HuH-7.5 (cell line): ENCODE measurements at places on chromosomes 6 and 20.

DNA sequence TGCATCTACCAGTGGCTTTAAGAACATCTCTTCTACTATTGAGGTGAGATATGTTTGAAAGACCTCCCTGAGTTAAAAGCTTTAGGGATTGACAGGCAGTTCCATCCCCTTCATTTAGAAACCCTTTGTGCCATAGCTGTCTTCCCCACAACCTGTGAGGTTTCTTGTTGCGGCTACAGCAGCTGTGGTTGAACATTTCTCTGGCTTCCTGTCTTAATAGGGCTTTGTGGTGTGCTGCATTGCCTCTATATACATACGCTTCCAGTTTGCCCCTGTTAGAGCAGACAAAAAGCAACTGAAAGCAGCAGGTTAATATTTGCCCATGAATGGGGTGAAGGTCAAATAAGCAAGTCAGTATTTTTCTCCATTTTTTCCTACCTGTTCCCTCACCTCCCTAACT, 210.2 kb downstream of the TMEM200A start:
- no peak for DNase-seq

GRCh38 chr6:119986934-119987549, 637.5 kb upstream of the MAN1A1 start:
- DNase-seq, result no peak

GRCh38 chr20:13670160-13670559, 31.4 kb upstream of the TASP1 start:
- DNase-seq, result no peak

DNA sequence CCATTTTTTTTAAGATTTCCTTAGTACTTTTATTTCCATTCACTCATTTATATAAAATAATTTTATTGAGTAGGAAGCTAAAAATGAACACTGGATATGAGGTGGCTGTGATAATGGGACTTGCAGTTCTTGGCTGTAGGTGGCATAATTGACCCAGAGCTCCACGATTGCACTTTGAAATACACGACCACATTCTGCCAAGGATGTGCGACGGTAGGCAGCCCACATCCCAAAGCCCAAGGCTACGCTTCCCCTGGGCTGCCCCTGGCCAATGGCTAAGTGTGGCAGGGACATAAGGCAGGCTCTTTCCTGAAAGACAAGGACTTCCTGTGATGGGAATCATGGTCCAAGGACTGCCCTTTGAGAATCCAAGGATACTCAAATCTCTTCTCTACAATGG, 43.7 kb upstream of the ADTRP start:
- DNase-seq, result no peak

DNA sequence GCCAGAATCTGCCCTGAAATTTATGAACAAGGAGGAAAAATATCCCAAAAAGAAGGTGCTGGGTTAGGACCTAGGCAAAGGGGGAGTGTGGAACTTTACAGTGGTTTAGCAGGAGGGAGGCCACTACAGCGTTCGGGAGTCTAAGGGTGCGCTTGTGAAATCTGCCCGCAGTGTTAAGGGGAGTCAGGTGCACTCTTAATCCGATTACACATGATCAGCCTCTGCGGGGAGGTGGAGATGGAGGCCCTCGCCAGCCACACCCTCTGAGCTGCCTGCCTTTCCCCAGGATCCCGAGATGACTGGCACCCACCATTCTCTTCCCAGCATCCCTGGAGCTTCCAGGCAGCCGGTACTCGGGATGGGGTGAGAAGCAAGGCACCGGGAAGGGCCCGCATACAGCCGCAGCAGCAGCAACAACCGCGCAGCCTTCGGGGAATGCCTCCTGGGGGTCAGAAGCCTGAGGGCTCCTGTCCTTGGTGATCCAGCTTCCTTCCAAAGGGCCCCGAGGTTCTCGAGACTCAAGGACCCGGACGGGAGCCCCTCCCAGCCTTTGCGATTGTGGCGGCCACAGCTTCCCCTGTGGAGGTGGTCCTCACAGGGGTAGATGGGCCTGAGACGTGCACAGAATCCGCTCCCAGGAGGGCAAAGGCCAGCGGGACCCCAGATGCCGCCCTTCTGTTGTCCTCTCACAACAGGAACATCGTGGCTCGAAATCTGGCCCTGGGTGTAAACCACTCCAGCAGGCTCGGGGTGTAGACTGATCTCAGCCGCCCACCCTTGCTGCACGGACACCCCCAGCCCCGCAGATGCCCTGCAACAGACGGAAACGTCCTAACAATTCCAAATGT, 57.3 kb upstream of the CST7 start:
- no peak for DNase-seq

- DNase-seq, result no peak
These were observed 17.3 kb downstream of the GGTLC1 start for GRCh38 chr20:23971310-23971709.

DNA sequence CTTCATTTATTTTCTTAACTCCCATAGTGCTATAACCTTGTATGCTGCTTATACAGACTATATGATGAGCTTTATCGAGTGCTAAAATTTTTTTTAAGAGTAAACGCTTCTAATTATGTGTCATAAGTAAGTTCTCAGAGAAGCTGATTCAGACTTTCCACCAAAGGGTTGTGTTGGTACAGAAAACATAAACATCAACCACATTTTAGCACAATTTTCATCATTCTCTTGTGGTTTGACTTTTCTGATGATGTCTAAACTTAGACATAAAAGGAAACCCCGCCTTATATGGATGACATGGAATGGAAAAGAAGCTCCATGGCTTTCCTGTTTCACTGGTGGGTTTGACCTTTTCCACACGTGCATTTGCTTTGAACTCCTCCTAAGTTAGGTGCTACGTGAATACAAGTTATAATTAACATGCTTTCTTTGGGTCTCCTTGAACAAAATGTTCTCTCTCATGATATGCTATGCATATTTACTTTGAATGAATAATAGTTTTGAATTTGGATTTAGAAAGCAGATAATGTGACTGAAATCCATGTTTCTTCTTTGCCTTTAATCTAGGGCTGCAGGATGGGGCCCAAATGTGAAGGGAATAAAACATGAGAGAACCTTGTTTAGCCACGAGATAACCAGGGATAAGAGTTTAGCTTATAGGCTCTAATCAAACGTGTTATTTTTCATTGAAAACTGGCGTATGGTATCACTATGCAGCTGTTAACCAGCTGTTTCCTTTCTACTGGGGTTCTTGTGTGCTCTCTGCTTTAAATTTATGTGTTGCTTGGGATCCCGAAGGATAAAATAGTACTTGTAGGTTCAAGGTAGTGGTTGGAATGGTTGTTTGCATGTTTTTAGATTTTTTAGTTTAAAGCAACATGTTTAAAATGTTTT, 127.1 kb upstream of the AHI1 start:
- no peak for DNase-seq

GRCh38 chr6:148697895-148698440, 48.9 kb upstream of the UST start:
- no peak for DNase-seq

GRCh38 chr6:106773996-106774629, 144.7 kb downstream of the QRSL1 start:
- DNase-seq, result no peak

- no peak for DNase-seq
These were observed 802.9 kb downstream of the MAFB start for GRCh38 chr20:39885975-39886649.

- no peak for DNase-seq
These were observed 9.0 kb upstream of the OVOL2 start for GRCh38 chr20:18066421-18067333.

- no peak for DNase-seq
These were observed 106.8 kb upstream of the PHACTR1 start for GRCh38 chr6:12609751-12610150.

DNA sequence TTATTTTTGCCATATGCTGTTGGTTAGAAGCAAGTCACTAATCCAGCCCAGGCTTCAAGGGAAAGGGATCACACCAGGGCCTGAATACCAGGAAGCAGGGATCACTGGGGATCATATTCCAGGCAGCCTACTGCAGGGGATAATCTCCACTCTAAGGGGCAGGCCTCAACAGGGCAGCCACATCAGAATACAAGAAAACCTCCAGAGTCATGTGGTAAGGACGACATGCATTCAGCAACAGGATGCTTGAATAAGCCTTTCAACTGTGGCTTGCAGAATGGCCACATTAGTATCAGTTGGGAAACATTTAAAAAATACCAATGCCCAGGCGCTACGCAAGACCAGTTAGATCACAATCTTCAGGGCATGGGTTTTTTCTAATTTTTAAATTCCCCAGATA, 109.1 kb downstream of the LY86 start:
- no peak for DNase-seq

- DNase-seq, result no peak
These were observed 216.0 kb downstream of the GJA1 start for GRCh38 chr6:121651420-121651819.

DNA sequence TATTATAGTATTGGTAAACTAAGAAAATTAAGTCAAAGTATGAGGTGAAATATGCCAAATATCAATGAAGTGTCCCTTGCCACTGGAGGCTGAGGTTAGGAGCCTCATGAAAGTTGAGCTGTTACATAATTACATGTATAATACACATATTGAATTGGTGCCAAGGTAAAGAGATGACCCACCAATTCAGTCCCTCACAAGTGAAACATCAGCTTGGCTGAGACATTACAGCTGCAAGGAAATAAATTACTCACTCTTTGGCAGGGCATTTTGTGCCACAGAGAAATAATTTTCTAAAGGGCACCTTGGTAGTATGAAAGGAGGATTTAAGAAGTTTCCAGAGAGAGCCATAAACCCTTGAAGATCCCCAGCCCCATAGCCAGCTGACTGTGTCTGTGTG, 127.4 kb downstream of the ADGRG6 start:
- DNase-seq, result no peak

DNA sequence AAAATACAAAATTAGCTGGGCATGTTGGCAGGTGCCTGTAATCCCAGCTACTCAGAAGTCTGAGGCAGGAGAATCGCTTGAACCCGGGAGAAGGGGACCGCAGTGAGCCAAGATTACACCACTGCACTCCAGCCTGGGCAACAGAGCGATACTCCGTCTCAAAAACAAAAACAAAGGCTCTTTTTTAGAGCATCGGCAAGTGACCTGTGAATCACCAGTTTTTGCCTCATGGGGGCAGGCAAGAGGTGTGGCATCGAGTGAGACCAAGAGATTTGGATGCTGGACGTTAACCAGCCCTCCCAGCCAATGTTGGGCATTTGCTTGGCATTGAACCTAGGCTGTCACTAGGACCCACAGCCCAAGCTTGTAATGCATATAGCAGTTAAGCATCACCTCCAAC, 14.6 kb upstream of the CDK5RAP1 start:
- peak; percentile 38 for DNase-seq

- no peak for DNase-seq
These were observed 88.6 kb downstream of the FOXA2 start for GRCh38 chr20:22495789-22496188.

GRCh38 chr6:14953836-14954235, 292.0 kb upstream of the JARID2 start:
- DNase-seq, result no peak

GRCh38 chr6:140537211-140537610, 1162.8 kb upstream of the CITED2 start:
- no peak for DNase-seq

GRCh38 chr20:4924032-4924431, 77.3 kb downstream of the SLC23A2 start:
- DNase-seq, result no peak

GRCh38 chr6:159978291-159979135, 9.6 kb downstream of the IGF2R start:
- no peak for DNase-seq

DNA sequence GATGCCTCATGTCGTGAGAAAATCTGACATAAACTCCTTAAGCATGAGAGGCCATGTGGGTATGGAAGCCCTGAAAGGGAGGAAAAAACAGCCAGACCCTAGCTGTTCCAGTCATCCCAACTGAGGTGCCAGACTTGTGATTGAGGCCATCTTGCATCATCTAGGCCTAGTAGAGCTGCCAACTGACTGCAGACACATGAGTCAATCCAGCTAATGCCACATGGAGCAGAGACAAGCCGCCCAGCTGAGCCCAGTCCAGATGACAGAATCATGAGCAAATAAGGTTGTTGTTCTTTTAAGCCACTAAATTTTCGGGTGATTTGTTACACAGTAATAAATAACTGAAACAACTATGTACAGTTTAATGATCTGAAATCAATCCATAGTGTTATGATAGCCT, 680.9 kb downstream of the MAFB start:
- no peak for DNase-seq

DNA sequence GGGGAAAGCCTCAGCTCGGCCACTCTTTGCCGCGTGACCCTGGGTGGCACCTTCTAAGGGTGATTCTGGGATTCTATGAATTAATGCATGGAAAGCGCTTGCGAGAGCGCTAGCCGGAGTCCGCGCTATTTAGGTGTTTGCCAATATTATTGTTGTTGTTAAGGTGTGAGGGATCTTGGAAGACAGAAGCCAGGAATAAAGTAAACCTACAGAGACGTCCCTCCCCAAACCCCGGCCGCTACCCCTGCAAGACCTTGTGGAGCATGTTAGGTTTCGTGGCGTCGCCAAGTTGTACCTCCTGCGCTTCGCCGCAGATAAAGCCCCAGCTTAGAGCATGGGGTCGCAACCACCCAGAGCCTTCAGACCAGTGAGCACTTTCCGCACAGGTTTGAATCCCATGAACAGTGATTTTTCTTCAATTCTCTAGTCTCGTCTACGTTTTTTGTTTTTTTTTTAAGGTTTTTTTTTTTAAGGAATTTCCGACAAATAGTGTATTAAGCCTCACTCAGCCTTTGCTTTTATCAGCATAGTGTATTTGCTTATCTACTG, 16.9 kb upstream of the ZSCAN9 start:
- no peak for DNase-seq

- DNase-seq, result no peak
These were observed 144.3 kb upstream of the ZNF184 start for GRCh38 chr6:27617046-27617687.

GRCh38 chr6:143038833-143039232, 21.9 kb upstream of the AIG1 start:
- no peak for DNase-seq

DNA sequence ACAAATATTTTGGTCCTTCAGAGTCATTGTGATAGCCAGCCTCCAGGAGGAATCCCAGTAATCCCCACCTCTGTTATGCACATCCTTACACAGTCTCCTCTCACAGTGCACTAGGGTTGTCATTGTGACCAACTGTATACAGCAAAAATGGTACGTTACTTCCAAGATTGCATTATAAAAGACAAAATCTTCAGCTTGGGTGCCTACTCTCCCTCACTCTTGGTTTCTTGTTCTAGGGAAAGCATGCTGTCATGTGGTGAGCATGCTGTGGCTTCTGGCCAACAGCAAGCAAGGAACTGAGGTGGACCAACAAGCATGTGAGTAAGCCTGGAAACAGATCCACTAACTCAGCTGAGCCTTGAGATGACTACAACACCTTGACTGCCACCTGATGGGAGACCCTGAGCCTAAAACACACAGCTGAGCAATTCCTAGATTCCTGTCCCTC, 130.1 kb upstream of the DST start:
- no peak for DNase-seq

DNA sequence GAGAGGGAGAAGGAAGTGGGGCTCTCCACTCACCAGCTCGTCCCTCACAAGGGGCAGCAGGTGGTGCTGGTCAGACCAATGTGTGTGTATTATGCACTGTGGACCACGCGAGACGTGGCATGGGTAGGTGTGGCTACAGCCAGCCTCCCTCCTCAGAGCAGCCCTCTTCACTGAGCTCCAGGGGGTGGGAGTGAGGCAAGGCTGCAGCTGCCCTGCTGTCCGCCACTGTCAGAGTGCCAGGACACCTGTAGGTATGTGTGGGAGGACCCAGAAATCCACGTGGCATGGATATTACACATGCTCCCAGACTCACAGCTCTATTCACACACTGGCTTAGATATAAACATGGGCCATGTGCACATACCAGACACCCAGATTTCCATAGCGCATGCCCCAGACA, 90.3 kb downstream of the VEGFA start:
- DNase-seq, result no peak

GRCh38 chr6:125222531-125223455, 69.2 kb downstream of the TPD52L1 start:
- no peak for DNase-seq
